ENCODE measurements at places on chromosomes 4 and X.

DNA sequence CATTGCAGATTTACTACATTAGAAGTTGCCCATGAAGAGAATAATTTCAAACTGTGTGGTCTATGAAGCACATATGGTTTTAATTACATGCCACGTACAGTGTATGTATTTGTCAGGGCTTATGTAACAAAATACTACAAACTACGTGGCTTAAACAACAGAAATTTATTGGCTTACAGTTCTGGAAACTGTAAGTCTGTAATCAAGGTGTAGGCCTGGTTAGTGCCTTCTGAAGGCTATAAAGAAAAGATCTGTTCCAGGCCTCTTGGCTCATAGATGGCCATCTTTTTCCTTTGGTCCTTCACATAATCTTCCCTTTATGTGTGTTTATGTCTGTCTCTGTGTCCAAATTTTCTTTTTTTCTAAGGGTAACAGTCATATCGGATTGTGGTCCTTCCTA lies 1160.2 kb downstream of the FAM133A start:
- DNase-seq = no peak

GRCh38 chrX:40154250-40154852 lies 56.6 kb upstream of the BCOR start:
- DNase-seq = no peak

DNA sequence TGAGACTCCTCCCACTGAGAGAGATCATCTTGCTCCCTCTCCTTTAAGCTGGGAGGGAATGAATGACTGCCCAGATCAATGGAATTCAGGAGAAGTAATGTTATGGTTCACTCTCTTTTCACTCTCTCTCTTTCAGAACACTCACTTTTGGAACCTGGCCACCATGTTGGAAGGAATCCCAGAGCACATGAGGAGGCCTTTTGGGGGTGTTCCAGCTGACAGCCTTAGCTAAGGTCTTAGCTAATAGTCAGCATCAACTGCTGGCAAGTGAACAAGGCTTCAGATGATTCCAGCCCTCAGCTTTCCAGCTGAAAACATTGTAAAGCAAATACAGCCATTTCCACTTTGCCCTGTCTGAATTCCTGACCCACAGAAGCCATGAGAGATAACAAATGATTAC lies 124.0 kb upstream of the CLNK start:
- DNase-seq = no peak

GRCh38 chrX:115266300-115266699 lies 23.2 kb upstream of the LUZP4 start:
- DNase-seq = no peak

DNA sequence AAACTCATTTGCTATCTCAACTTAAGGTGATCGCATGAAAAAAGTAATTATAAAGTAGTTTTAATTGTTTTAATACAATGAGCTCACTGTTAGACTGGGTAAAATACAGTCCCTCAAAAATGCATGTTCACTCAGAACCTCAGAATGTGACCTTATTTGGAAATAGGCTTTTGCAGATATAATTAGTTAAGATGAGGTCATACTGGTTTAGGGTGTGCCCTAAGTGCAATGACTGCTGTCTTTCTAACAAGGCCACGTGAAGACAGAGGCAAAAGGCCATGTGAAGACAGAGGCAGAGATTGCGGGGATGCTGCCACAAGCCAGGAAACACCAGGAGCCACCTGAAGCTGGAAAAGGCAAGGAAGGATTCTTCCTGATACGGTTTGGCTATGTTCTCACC lies 262.1 kb downstream of the NKX6-1 start:
- DNase-seq = no peak

- no peak for DNase-seq
Measured at GRCh38 chrX:23118890-23119527, 119.2 kb downstream of the DDX53 start.

DNA sequence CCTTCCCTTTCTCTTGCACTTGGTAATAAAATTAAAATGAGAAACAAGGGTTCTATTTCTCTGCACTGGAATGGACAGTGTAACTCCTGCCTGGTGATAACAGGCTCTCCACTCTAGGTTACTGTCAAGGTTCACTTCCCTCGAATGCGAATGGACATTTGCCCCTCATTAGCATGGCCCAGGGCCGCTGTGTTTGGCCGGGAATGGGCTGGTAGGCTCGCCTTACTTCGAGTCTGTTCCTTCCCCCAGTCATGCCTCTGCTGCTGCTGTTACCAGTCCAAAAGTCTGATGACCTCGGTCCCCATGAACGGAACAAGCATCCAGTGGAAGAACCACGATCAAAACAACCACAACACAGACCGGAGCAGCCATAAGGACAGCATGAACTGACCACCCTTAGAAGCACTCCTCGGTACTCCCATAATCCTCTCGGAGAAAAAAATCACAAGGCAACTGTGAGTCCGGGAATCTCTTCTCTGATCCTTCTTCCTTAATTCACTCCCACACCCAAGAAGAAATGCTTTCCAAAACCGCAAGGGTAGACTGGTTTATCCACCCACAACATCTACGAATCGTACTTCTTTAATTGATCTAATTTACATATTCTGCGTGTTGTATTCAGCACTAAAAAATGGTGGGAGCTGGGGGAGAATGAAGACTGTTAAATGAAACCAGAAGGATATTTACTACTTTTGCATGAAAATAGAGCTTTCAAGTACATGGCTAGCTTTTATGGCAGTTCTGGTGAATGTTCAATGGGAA lies 61.5 kb downstream of the EDNRA start:
- no peak for DNase-seq

DNA sequence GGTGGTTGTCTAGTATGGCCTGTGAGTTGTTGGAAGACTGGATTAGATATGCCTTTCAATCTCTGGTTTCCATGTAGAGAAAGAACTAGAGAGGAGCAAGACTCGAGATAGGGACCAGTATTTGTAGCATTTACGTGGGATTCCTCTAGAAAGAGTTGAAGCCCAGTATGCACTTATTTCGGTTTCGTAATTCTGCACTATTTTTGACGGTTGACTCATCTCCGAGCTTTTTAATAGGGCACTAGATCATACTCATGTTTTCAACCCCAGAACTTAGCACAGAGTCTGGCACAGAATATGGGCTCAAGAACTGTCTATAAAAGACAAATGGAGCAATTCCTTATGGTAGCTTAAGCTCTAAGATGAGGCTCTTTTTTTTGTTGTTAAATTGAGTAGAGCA lies 15.7 kb downstream of the HELT start:
- no peak for DNase-seq

- DNase-seq = no peak
Measured at GRCh38 chr4:177726111-177726510, 283.9 kb upstream of the AGA start.

GRCh38 chr4:81287101-81287500 lies 72.1 kb upstream of the PRKG2 start:
- DNase-seq = no peak

GRCh38 chr4:121252224-121252806 lies 88.2 kb upstream of the TNIP3 start:
- DNase-seq = peak; percentile 14

- DNase-seq = no peak
Measured at GRCh38 chrX:139642241-139642927, 65.6 kb downstream of the MCF2 start.

- no peak for DNase-seq
Measured at GRCh38 chrX:853304-853703, 222.7 kb downstream of the SHOX start.

- no peak for DNase-seq
Measured at GRCh38 chrX:155169881-155170280, 46.4 kb upstream of the VBP1 start.

DNA sequence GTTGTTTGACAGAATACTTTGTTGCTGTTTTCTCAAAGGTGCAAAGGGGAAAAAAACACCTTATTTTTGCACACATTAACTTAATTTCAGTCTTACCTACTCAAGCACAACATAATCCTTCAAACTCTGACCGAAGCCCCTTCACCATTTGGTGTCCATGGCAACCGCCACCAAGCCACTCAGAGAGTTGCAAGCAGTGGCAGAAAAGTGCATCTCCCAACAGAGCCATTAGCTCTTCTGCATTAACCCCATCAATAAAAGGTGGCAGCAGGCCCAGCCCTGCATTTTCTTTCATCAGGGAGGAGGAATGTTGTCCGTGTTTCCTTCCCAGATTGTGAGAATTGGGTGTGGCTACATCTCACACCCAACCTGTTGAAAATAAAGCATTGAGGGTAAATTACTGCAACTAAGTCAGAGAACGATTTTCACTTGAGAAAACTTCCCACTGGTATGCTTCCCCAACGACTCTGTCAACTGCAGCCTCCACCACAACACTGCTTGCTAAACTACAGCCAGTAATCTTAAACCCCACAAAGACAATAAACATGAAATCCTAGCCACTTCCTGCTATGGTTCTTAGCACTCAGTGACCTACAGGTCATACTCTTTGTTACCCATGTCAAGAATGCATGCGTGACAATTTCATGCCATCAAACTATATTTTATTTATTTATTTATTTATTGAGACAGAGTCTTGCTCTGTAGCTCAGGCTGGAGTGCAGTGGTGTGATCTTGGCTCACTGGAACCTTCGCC lies 154.0 kb downstream of the GRIA3 start:
- no peak for DNase-seq

- no peak for DNase-seq
Measured at GRCh38 chr4:10083861-10084641, 32.5 kb downstream of the WDR1 start.

- no peak for DNase-seq
Measured at GRCh38 chr4:79923281-79923680, 149.7 kb downstream of the ANTXR2 start.

DNA sequence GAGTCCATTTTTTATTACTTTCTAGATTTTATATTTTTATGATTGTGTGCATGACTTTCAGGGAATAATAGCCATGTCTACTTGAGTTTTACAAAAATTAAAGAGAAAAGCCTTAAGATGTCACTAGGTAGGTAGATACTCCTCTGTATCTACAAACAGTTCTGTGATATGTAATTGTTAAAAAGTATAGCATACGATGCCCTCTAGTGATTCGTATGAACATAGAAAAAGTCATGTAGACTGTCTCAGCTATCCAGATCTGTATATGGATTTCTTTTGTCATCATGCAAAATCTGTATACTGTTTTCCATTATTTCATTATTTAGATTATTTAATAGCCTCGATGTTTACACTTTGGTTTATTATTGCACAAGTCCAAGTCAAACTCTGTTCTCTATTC lies 856.6 kb downstream of the CENPC start:
- DNase-seq = no peak

DNA sequence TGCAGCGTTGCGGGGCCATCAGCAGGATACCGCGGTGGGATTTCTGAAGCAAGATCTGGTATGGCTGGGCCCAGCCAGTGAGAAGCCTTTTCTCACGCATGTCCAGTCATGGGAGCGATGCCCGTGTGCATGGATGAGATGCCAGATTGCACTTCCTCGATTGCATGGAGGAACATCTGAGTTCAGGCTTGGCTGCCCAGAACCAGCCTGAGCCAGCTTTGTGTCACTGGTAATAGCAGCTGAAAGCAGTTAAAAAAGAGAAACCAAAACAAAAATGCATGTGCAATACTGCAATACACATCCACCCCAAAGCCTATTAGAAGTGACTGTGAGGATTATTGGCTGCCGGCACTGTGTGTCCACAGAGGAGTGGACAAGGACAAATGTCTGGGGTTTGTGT lies 59.3 kb downstream of the PSAPL1 start:
- no peak for DNase-seq

- peak; percentile 61 for DNase-seq
Measured at GRCh38 chrX:48957477-48957826, at the start of gene OTUD5. Gene OTUD5, minus strand, starts transcription at chrX:48957607. Its CDS starts 37 bp downstream, at chrX:48957570.

- DNase-seq = no peak
Measured at GRCh38 chrX:7987160-7988012, 60.2 kb upstream of the PNPLA4 start.

GRCh38 chr4:138512756-138513155 lies 270.6 kb upstream of the SLC7A11 start:
- DNase-seq = no peak

DNA sequence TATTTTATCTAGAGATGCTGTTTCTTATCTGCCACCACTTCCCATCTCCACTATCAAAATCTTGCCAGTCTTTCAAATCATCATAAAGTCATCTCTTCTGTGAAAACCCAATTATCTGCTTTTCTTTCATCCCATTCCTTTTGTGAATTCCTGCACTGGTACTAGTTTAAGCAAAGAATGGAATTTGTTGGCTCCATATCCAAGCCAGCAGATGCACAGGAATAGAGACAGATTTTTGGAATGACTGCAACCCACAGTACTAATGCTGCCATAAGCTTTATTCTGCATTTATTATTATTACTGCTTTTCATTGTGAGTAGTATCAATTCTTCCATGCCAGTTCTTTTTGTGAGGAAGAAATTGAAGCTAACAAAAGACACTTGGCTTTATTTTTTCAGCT lies 616.7 kb downstream of the RAPGEF2 start:
- DNase-seq = no peak

DNA sequence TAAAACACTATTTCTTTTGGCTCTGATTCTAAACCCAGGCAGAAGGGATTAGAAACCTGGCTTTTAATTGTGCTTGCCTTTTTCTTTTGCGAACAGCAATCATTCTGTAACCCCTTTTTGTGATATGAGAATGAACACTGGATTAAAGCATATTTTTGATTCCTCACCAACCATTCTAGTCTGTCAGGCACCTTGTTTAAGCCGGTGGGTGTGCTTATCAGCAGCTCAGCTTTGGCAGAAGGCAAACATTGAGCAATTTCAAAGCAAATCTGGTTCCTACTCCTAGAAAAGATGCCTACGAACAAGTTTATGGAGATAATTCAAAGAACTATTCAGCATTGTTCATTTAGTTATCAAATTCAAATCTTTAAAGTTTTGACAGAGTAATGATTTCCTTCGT lies 265.1 kb upstream of the FAM241A start:
- no peak for DNase-seq

GRCh38 chrX:31099536-31100090 lies 27.8 kb upstream of the FTHL17 start:
- DNase-seq = no peak

Measured in stimulated activated CD8-positive, alpha-beta memory T cell treated with anti-CD3 and anti-CD28 coated beads, Interleukin-2, amount 100 ng/mL, for 1 hour (primary cell).